ENCODE measurements at places on chromosomes 7 and 10.

GRCh38 chr10:77592510-77592909, 45.1 kb downstream of the KCNMA1 start:
- DNase-seq = no peak

- DNase-seq = no peak
These were observed 88.3 kb upstream of the AGK start for GRCh38 chr7:141462958-141463357.

- DNase-seq = no peak
These were observed 1.5 kb downstream of the PAX2 start for GRCh38 chr10:100746784-100747455.

DNA sequence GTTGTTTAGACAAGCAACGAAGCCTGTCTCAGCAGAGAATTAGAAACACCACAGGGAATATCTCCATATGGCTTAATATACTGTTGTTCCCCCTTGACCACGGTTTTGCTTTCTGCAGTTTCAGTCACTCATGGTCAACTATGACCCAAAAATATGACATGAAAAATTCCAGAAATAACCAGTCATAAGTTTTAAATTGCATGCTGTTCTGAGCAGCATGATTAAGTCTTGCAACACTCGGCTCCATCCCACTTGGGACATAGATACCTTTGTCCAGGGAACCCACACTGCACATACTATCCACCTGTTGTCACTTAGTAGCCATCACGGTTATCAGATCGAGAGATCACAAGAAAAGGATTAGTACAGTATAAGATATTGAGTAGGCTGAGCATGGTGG, 60.7 kb upstream of the FOXK1 start:
- DNase-seq = no peak

DNA sequence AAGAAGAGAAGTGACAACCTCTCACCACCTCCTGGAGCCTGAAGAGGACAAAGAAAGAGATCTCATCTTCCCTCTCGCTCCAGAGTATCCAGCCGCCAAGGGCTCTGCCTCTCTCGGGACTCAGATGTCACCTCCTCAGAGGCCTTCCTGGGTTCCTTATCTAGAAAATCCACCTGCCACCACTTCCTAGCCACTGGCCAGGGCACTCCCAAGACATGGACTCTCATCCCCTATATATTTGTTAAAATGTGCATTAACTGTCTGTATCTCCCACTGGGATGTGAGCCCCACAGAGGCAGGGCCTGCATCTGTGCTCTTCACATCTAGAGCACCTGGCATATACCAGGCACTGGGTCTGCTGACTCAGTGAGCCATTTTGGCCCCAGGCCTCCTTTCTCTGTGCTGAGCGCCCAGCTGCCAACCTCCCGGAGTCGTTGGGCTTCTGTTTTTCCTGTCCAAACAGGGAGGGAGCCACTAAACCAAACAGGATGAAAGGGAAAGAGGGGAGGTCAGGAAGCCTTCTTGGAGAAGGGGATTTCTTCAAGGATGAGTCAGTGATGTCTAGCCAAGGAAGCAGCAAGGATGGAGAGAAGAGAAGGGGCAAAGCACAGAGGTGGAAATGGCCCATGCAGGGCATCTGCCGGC, 58.9 kb downstream of the KCNMA1 start:
- DNase-seq = no peak

- DNase-seq = no peak
These were observed 140.5 kb downstream of the CUX1 start for GRCh38 chr7:101957744-101958525.

GRCh38 chr7:73487486-73487885, 34.6 kb downstream of the BAZ1B start:
- DNase-seq = no peak

DNA sequence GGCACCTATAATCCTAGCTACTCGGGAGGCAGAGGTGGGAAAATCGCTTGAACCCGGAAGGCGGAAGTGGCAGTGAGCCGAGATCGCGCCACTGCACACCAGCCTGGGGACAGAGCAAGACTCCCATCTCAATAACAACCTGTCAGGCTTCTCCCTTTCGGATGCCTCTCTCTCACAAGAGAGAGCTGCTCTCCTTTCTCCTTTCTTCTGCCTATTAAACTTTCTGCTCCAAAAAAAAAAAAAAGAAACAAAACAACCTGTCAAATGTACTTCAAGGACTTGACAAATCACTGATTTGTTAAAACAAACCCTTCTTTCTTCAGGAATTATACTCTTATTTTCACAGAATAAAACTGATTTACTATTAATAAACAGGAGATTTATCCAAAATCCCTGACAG, 3.6 kb downstream of the PSAP start:
- no peak for DNase-seq

- DNase-seq = peak; percentile 56
These were observed 90.1 kb upstream of the DNAAF5 start for GRCh38 chr7:636396-636795.

GRCh38 chr10:106224676-106225075, 939.8 kb downstream of the SORCS1 start:
- no peak for DNase-seq

DNA sequence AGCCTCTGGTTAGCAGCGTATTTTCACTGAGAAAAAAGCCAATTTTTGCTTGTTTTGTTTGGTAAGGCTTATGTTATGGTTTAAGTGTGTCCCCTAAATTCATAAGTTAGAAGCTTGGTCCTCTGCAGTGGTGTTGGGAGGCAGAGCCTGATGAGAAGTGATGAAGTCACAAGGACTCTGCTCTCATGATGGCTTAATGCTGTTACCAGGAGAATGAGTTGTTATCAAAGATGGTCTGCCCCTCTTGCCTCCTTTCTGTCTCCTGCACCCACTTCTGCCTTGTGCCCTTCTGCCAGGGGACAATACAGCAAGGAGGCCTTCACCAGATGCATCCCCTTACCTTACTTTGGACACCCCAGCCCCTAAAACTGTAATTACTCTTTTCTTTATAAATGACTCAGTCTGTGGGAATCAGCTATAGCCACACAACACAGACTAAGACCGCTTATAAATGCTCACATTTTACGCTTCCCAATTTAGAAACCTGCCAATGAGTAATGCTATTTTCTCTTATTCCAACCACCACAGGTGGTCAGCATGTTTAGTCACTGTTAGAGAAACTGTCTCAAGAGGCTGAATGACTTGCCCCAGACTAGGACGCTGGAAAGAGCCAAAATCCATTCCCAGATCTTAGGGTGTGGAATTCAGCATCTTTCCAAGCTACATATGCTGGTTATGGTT, 6.1 kb upstream of the PKD1L1 start:
- no peak for DNase-seq

GRCh38 chr10:88386204-88386788, 196.8 kb downstream of the RNLS start:
- no peak for DNase-seq

DNA sequence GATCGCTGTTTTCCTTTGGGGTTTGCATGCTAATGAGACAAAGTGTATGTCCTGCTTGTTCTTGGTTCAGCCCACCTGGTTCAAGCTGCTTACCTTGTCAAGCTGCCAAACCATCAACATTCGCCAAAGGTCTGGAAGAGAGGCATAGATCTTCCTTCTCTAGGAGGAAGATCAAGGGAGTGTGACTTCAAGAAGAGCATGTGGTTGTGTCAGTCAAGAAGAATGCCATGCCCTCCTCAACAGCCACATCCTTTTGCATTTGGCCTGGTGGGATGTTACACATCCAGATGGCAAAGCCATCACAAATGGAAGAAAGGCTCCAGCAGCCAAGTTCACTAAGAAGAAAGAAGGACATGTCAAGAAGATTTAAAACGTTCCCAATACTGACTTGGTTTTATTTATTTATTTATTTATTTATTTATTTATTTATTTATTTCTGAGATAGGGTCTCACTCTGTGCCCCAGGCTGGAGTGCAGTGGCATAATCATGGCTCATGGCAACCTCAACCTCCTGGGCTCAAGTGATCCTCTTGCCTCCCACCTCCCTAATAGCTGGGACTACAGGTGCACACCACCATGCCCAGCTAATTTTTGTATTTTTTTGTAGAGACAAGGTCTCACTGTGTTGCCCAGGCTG, 5.1 kb upstream of the PIP4K2A start:
- no peak for DNase-seq

GRCh38 chr10:88066319-88066718, 202.9 kb downstream of the PTEN start:
- no peak for DNase-seq

DNA sequence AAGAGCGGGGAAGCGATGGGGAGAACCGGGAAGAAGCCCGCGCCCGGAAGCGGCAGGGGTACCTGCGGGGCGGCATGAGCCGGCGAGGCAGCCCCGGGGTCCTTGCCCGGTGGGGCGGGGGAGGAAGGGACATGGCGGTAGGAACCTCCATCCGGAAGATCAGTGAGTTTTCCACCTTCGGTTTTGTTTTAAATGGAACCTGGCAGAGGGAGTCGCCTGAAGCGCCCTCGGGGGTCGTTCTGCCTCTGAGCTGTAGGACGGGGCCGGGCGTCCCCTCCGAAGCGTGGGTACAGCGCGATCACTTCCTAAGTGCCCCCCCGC, 471 bp downstream of the PFKP start:
- DNase-seq = no peak

DNA sequence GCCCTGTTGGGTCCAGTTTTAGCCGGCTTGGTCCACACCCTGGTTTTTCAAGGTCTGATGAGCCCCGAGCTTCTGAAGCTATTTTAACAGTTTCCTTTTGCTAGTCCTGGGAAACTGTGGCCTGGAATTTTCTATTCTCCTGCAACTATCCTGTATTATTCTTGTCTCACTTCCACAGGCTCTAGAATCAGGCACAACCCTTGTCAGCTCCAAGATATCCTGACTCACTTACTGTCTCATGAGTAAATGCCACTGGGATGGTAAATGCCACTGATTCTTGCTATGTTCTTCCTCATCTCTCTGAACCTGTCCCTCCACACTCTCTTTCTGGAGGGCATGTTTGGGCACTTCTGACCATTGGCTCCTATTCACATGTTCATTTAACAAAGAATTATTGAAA, 611.5 kb upstream of the IGFBP3 start:
- DNase-seq = no peak

DNA sequence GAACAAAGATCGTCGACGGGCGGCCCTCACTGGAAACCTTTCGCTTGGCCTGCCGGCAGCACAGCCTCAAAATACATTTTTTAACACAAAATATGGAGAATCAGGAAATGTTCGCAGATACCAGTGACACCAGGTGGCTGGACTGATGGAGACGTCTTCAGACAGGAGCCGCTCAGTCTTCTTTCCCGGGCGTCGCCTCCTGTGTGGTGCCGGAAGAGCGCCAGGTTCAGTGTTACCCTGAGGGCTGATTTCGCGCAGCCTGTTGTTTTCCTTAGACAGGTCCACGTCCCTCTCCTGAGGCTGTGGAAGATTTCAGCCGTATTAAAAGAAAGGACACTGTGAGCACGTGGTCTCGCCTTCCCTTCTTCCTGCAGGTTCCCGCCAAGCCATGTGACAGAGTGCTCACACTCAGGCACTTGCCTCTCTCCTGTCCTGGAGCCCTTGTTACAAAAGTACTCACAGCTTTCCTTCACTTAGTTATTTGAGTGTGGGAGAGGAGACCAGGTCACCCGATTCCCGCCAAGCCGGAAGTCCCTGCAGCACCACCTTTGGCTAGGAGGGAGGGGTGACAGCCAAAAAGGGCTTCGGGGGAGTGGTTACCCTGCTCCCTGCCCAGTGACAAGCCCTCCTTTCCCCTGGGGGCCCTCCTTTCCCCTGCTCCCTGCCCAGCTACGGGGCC, 21.7 kb upstream of the PWWP2B start:
- no peak for DNase-seq

- no peak for DNase-seq
These were observed 431.8 kb downstream of the GRM8 start for GRCh38 chr7:126820925-126821324.

DNA sequence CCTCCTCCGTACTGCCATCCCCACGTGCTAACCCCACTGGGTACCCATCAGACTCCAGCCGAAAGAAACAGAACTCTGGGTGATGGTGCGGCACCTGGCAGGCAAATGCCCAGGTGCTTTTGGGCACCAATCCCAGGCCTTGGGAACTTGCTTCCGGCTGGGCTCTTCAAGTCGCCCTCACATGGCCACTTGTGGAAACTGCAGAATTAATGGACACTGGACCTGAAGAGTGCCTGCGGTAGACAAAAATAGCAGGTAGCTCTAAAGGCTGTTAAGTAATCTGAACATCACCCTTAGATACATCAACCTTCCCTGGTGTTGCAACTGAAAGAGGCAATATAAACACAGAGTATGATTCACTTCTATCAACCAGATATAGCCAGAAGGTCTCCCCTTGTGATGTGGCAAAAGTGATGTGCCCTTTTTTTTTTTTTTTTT, 644.4 kb downstream of the GRM8 start:
- no peak for DNase-seq

DNA sequence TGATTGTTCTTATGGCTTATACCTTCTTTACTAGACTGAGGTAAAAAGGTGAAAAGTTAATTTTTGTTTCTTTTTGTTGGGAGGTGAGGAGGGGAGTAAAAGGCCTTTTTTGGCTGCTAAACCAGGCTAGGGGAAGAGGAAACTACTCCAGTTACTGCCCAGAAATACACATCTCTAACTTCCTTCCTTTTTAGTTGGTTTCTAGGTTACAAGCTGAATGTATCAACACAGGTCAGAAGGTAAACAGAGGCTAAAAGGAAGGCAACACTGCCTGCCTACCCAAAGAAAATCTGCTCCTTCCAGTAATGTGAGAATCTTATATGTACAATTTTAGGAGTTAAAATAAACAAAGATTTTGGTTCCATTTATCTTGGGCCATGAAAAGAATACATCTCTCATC, 140.4 kb downstream of the NRBF2 start:
- no peak for DNase-seq

GRCh38 chr10:29862923-29863614, 196.3 kb downstream of the JCAD start:
- peak; percentile 38 for DNase-seq

DNA sequence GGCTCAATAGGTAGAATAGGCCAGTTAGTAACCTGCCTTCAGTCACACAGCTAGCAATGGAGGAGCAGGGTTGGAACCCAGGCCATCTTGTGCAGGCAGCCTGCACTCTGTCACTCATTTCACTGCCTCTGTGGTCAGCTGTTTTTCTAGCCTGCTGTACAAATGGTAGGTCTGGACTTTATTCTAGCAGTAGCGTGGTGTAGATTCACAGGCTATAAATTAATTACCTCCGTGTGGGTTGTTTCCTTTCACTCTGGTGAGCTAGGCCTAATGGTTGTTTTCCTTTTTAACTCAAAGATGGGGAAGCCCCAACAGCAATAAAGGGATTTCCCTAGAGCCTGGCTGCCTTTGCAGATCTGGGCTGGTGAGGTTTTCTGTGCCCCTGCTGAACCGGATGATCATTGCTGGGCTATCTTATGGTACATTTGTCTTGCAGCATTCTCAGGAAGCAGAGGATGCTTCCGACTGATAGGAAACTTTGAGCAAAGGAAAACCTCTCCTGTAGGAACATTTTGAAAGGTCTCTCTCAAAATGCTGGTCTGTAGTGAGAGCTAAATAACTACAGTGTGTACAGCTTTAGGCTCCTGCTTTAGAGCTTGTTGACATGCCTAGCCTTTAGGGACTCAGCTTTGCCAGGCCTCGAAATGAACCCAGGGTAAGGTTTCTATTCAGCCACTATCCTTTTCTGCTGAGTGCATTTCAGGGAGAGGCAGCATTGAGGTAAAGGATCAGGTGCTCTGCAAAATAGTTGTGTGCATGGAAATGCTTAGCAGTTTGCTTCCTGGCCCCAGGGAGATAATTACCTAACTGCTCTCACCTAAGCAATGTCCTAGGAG, 157.4 kb downstream of the ST7 start:
- no peak for DNase-seq

All from AG08396 (cell line).